T-helper 2 cell (primary cell): ENCODE measurements at places on chromosomes 5 and 9.

GRCh38 chr9:115202960-115203751 is 85.2 kb upstream of the TNC start:
- no peak for DNase-seq

GRCh38 chr5:1359031-1359645 is 14.2 kb upstream of the CLPTM1L start:
- DNase-seq = no peak

- no peak for DNase-seq
These were observed 48.7 kb upstream of the NKD2 start for GRCh38 chr5:959581-960531.

DNA sequence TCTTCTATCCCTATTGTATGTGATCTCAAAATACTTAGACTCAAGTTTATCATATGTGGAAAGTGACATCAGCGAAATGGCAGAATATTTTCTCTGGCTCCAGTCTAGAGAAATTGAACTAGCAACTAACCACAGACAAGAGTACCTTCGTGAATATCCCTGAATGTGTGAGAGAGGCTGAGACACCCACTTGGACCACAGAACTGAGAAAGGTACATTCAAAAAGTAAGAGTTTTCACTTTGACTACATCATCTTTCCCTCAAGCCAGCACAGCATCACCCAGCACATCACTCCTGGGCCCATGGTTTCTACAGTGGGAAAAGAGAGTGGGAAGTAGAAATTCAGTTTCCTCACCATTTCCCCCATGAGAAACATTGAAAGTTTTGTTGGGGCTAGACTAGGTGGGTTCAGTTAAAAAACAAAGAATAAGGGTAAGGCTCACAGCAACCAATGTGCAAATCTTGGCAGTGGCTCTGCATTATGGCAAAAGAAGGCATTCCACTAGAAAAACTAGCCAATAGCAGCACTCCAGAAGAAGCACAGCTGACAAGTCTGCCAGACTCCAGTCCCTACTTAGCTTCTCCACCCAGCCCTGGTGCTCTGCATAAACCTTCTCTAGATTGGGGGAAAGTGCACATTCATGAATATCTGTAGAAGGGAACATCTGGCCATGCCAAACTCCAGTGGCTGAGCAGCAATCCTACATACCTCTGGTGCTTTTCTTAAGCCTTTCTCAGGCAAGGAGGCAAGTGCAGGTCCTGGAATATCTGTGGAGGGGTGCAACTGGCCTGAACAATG is 225.6 kb upstream of the VLDLR start:
- no peak for DNase-seq
